Germinal center (tissue), 1 donor: ENCODE measurements at places on chromosomes 7 and 10.

DNA sequence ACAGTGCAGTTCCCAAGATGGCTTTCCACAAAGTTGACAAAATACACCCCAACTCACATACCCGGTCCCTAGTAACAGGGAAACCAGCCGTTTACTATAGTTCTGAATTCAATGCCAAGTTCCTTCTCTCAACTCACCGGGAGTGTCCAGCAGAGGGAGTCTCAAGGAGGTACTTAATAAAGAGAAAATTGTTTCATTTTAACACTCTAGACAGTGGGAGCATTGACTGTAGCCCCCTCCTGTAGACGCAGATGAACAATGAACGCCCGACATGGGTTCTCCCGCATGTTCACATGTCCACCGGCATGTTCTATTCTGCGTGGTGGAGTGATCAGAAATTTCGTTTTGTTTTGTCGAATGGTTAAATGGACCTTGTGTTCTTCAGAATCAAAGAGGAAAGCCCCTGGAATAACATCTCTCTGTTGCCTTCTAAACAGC is 1.9 kb downstream of the HIPK2 start:
- DNase-seq: peak; percentile 66

- peak; percentile 45 for DNase-seq
Observed at GRCh38 chr10:51010977-51011376, 63.3 kb upstream of the PRKG1 start.

GRCh38 chr10:22156750-22157149 is 61.1 kb downstream of the EBLN1 start:
- no peak for DNase-seq

- no peak for DNase-seq
Observed at GRCh38 chr7:55405856-55406541, 40.9 kb downstream of the LANCL2 start.

- DNase-seq: no peak
Observed at GRCh38 chr10:114174695-114175188, 739 bp upstream of the CCDC186 start.

- DNase-seq: no peak
Observed at GRCh38 chr7:192701-193480, 520 bp downstream of the FAM20C start.

- DNase-seq: no peak
Observed at GRCh38 chr7:107593025-107593410, 13.0 kb downstream of the BCAP29 start.

GRCh38 chr7:138338361-138338760 is 121.7 kb upstream of the TRIM24 start:
- DNase-seq: no peak

- DNase-seq: no peak
Observed at GRCh38 chr10:14244147-14244546, 86.6 kb downstream of the FRMD4A start.

- DNase-seq: no peak
Observed at GRCh38 chr10:87546971-87547413, 42.3 kb downstream of the MINPP1 start.

- DNase-seq: no peak
Observed at GRCh38 chr7:100465702-100466311, 1.7 kb upstream of the SPACDR start.

DNA sequence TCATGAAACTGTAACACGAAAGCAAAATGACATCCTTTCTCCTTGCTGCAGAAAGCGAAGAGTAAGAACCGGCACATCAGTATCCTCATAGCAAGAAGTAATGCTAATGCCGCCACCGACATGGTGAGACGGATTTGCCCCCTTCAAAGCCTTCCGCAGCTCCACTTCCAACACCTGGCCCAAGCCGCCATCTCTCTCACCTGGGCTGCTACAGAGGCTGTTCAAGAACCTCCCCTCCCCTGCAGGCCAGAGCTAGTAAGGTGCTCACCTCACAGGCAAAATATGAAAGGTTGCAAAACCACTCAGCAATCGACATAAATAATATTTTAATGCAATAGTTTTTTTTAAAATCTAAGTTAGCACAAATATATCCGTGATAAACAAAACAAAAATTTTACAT is 123.9 kb upstream of the FRMD4A start:
- DNase-seq: no peak

GRCh38 chr7:30146127-30146612 is 11.4 kb downstream of the MTURN start:
- no peak for DNase-seq

GRCh38 chr7:141562972-141563371 is 11.8 kb downstream of the AGK start:
- DNase-seq: no peak

GRCh38 chr10:79289801-79290200 is 57.5 kb upstream of the PPIF start:
- no peak for DNase-seq

DNA sequence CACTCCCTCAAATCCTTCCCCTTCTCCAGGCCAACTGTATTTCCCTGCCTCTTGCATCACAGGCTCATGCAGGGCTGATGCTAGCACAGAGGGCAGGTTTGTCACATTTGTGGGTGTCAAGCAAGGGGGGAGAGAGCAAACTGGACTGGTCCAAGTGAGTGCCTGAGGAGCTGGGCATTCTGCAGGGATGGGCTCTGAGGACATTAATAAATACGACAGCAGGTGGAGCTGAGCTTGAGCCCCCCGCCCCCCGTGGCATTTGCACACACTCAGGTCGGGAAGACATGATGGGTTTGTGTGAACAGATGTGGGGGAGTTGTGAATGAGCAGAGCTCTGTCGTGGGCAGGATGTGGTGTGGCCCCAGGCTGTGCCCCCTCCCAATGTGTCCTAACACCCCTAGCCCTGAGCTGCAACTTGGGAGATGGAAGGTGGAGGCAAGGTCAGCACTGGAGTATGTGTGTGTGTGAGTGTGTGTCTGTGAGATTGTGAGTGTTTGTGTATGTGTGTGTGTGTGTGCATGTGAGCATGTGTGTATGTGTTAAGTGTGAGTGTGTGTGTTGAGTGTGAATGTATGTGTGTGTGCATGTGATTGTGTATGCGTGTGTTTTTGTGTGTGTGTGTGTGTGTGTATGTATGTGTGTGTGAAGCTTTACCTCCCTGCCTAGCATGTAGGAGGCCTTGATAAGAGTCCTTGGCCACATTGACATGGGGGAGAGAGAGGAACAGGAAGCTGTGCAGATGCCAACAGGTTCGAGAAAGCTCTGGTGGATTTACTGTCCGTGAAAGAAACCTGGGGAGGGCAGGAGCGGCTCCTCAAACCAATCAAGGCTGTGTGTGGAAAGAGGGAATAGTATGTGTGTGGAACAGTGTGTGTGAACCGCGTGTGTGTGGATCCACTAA is 9.1 kb downstream of the RASSF4 start:
- DNase-seq: no peak

DNA sequence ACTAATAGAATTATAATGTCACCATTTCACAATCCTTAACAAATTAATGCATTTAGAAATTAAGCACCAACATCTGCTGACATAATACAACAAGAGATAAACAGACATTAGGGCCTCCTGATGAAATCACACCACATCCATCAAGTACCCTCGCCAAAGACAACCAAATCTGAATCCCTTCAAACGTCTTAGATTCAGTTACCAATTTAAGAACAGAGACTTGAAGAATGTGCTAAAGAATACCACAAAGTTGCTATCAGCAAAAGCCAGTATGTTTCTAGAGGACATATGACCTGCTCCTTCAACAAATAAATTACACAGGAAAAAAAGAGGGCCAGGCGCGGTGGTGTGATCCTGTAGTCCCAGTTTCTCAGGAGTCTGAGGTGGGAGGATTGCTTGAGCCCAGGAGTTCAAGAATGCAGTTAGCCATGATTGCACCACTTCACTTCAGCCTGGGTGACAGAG is 144.5 kb downstream of the REEP3 start:
- DNase-seq: no peak

DNA sequence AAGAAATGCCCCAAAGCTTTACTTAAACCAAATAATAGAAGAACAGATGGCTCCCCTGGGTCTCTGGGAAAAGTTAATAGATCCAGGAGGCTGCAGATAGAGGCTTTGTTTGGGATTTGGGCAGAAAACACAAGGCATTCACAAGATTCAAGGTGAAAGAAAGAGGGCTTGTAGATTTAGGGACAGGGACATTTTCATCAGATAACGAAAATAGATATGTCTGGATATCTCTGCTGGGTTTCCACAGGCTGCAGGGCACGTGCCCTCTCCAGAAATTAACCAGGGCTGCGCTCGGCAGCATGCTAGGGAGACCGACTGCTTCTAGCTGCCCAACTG is 14.9 kb downstream of the CARD11 start:
- no peak for DNase-seq

DNA sequence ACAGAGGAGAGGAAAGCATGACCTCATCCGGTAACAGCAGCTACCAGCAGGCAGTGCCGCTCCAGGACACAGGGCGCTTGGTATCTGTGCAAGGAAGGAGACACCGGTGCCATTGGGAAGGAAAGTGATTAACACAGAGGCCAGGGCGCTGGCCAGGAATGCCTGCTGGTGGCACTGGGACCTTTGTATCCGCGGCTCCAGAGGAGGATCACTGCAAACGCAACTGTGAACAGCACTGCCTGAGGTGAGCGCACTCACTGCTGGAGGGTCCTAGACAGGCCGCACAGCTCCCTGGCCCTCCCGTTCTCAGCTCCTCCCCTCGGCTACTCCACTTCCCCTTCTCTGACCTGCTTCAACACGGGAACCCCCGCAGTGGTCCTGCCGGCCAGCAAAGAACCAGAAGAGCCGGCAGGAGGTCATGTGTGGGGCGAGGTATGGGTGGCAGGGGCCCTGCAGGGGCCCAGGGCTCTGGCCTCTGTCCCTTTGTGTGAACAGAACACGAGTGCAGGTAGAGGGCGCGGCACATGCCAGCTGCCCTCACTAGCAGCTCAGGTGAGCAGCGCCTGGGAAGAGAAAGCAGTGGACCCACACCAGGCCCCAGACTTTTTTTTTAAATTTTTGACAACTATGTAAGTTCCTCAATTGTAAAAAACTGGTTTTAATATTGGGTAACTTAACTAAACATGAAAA is 107.6 kb downstream of the VIPR2 start:
- DNase-seq: no peak
